ENCODE measurements at places on chromosomes 2 and 18.
A peak's percentile ranks its signal among the peaks of the same experiment; 100 is the strongest.

DNA sequence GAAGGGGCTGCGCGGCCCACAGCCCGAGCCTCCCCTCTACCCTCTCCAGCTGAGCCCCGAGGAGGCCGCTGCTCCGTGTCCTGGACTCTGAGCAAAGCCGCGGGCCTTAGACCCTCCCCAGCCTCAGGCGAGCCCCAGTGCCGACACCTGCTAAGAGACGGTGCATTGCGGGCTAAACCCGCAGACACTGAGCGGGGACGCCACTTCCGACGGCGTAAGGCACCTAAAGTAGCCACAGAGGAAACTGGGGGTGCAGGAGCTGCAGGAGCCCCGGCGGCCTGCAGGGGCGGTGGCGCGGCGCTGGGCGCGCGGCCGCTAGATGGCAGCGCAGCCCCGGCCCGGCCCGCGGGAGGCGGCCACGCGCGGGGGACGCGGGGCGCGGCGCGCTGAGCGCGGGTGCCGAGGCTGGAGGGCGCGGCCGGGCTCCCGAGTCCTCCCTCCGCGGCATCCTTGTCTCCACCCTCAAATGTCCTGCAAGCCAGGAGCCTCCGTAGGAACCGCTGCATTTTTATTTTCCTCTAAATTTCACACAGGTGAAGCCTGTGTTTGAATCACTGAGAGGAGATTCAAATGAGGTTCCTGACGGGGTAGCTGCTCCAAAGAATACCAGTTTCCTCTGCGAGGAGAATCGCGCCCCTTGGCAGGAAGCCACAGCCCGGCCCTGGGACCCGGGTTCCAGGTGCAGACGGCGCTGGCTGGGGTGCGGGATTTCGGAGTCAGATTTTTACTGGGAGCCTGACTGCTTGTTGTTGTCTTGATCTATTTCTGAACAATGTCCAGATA, 650.5 kb downstream of the GALR1 start:
- peak; percentile 53 for DNase-seq

DNA sequence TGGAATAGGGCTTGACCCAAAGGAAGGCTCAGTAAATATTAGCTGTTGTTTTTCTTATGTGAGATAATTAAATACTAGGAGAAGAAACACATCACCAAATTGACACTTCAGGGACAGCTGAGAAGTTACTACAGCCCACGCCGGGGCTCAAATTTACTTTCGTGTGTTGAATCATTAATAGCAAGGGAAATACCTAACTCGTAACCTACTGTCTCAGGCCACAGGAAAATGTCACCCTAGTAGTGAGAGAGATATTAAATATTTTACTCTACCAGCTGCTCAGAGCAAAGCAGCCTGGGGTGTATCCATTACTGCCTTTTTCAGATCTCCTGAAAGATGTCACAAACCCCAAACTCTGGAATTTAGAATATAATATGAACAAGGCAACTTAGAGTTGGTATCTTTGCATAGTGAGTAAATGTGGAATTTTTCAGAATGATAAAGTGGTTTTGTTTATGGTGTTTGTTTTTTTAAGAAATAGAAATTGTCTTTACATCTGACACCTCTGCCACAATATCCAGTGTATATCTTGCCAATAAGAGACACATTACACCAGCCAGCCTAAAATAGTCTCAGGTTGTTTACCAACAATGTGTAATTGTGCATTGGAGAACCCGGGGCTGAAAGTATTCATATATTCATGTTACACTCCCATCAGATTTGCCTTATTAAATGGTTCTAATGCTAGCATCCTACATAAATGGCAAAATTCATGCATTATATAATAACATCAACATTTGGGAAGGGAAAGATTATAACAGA, 48.4 kb downstream of the ATP8B1 start:
- no peak for DNase-seq

GRCh38 chr2:108145557-108146326, 94.0 kb upstream of the SULT1C3 start:
- DNase-seq, result no peak

GRCh38 chr2:100588071-100588786, 25.4 kb downstream of the PDCL3 start:
- peak; percentile 74 for DNase-seq

GRCh38 chr2:151720521-151720920, 13.8 kb downstream of the NEB start:
- no peak for DNase-seq

- no peak for DNase-seq
Observed at GRCh38 chr2:71389384-71390072, 57.9 kb downstream of the ZNF638 start.

DNA sequence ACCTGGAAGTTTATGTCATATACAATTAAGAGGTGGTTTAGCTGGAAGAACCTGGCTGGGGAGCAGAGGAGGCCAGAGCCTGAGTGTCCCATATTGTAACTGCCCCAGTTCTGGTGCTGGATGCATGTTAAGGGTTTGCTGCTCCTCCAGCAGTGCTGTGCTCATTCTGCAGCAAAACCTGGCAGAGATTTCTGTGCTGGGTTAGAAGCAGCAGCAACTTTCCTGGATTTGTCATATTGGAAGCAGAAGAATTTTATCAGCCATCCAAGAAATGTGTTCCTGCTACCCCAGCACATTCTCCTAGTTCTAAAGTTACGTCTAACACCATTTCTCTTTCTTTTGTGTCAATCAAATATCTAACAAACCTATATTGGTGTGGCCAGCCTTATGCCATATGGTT, 284.1 kb downstream of the TDRD15 start:
- DNase-seq, result no peak

- DNase-seq, result no peak
Observed at GRCh38 chr2:47516360-47517104, 113.6 kb downstream of the MSH2 start.

DNA sequence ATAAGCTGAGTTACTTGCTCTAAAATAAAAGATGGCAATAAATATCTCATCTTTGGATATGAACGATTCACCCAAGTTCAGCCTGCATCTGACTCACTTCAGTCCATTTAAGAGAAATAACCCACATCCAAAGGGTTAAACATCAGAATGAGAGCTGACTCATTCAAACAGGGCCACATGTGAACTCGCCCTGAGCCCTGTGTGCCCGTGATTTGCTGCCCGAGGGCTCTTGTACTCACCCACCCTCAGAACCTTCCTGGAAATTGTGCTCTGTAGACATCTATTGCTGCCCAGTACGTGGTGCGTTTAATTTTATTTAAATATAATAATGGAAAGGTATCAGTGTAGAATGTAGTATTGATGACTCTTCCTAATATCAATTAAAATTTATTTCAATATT, 66.9 kb upstream of the RBM44 start:
- DNase-seq, result no peak

DNA sequence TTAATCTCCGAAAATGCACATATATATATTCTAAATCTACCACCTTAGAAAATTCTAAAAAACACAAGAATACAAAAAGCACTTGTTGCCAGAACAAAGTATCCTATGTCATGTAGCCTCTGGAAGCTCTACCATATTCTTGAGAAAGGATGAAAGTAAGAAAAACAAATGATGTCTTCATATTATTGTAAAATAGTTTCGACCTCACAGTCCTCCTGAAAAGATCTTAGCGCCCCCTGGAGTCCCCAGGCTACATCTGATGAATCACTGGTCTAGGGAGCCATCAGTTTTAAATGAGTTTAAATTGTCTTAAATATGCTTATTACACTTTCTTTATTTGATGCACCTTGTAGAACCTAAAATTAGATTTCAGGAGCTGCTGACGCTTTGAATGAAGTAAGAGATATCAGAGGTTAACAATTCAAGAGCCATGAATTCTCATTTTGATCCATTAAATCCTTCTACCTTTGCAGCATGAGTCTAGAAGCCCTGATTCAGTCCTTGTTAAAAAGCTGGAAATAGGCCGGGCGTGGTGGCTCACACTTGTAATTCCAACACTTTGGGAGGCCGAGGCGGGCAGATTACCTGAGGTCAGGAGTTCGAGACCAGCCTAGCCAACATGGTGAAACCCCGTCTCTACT, 138.8 kb downstream of the MCFD2 start:
- peak; percentile 27 for DNase-seq

- no peak for DNase-seq
Observed at GRCh38 chr2:216234106-216234505, 125.0 kb downstream of the XRCC5 start.

GRCh38 chr2:88942798-88943197, 251.3 kb downstream of the RPIA start:
- no peak for DNase-seq

DNA sequence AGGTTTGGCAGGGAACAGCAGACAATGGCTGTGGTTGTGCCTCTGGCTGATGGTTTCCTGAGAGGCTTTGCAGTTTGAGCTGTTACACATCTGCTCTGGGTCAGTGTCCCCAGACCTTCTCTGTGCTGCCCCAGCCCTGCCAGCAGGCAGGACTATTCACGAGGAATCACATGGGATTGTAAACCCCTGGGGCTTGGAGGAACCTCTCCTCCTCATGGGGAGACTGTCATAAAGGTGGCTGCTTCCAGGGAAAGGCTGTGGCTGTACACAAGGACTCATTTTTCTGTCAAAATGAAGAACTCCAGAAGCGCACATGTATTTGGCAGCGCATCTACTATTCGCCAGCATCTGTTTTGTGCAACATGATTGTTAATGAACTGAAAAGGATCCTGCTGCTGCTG, 142.6 kb upstream of the CYP1B1 start:
- DNase-seq, result no peak

DNA sequence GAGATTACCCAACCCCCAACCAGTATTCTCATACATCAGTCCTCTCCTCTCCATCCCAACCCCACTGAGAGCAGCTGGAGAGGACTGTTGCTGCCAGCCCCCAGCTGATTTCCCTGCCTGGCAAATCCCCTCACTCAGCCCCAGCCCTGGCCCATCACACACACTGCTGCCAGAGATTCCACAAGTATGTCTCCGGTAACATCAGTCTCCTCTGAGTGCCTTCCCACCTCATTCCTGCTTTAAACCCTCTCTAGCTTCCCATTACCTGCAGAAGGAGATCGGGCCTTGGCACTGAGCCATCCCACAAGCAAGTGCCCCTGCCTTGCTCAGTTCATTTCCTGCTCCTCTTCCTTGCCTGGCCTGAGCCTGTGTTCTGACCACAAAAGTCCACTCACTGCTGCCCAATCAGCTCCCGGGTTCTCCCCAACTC, 50.6 kb upstream of the ZFP36L2 start:
- DNase-seq, result no peak

DNA sequence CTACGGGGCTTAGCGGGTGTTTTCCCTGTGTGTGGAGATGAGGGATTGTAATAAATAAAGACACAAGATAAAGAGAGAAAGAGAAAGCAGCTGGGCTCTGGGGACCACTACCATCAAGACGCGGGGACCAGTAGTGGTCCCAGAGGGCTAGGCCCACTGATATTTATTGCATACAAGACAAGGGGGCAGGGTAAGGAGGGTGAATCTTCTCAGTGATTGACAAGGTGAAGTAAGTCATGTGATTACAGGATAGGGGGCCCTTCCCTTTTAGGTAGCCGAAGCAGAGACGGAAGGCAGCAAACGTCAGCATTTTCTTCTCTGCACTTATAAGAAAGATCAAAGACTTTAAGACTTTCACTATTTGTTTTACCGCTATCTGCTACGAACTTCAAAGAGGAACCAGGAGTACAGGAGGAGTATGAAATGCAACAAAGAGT, 4.5 kb upstream of the GAL3ST2 start:
- peak; percentile 59 for DNase-seq

DNA sequence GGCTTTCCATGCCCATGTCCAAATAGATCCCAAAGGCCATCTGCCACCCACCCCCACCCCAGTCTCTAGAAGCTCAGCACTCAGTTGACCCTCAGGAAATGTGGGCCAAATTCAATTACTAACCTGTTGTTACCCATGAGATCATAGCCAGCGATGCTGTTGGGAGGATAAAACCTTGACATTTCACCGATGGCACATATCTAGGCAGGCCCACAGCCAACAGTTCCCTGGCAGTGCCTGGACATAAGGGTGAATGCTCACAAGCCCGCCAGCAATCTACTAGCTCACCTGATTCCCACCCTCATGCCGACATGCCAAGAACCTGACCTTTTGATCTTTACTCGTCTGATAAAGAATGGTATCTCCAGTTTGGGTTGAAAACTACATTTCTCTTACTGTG, 11.8 kb upstream of the ACOXL start:
- DNase-seq, result no peak

GRCh38 chr18:79446931-79447330, 51.2 kb downstream of the NFATC1 start:
- no peak for DNase-seq

- DNase-seq, result no peak
Observed at GRCh38 chr2:219918944-219919343, 291.5 kb downstream of the SLC4A3 start.

DNA sequence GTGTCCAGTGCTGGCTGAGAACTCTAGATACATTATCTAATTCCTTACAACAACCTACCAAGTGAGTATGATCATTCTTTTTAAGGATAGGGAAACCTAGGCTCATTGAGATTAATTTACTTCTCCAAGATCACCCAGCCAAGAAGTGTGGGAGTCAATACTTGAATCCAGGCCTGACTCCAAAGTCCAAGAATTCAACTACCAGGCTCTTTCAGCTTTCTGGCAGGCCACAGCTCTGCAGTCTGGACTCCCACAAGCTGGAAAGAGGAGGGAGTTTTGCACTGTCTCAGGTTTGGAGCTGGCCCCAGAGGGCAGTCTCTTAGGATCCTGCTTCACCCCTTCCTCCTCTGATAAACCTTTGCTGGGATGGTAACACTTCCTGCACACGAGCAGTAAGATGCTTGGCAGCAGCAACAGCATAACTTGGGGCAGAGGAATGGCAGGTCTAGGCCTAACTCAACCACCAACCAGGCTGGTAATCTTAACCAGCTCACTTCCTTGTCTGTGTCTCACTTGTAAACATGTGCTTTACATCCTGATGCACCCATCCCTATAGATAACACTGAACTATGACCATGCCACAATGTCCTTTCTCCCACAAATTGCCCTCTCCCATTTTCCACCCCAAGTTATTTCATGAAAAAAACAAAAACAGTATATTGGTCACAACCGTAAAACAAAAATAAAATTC, 111.1 kb upstream of the ACAA2 start:
- DNase-seq, result no peak

DNA sequence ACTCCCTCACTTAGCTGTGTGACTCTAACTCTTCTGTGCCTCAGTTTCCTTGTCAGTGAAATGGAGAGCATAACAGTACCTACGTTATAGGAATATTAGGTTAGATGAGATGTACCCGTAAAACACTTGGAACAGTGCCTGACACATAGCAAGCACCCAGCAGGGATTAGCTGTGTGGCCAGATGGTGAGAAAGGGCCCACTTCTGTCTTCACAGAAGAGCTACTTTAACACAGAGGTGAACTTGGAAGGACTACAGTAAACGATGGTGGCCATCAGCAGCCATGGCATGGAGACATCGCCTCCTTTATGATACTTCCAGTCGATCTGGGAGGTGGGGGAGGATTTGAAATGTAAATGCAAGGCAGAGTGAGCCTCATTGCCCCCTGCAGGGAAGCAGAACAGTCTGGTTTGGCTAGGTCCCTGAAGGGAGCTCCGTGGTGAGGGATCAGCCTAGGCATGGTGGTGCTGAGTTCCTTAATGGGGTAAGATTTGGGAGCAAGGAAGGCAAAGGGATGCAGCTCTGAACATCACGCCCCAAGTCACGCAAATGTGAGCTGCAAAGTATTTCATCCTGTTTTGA, 101.7 kb upstream of the ALPP start:
- no peak for DNase-seq
